ENCODE measurements at places on chromosomes 11 and 22.

DNA sequence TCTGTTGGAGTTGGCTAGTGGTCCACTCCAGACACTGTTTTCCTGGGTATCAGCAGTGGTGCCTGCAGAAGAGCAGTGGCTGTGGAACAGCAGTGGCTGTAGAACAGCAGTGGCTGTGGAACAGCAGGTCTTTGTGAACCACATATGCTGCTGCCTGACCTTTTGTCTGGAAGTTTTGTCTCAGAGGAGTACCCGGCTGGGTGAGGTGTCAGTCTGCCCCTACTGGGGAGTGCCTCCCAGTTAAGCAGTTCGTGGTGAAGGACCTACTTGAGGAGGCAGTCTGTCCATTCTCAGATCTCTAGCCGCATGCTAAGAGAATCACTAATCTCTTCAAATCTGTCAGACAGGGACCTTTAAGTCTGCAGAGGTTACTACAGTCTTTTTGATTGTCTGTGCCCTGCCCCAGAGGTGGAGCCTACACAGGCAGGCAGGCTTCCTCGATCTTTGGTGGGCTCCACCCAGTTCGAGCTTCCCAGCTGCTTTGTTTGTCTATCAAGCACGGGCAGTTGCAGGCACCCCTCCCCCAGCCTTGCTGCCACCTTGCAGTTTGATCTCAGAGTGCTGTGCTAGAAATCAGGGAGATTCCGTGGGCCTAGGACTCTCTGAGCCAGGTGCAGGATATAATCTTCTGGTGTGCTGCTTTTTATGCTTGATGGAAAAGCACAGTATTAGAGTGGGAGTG is 89.1 kb upstream of the TRIM48 start:
- DNase-seq, result no peak

DNA sequence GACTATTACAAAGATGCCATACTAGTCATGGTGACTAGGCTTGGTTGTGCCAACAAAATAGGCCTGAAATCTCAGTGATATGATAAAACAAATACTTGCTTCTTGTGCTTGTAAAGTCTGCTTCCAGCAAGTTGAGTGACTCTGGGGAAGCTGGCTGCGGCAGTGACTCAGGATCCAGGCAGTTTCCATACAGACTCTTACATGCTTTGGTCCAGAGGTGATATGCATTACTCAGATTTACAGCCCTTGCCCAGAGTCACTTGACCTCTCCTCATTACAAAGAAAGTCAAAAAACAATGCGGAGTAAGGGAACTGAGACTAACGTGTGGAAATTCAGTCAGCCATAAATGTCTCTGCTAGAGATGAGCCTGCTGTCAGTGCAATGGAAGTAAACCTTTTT is 387.5 kb downstream of the KCNA4 start:
- no peak for DNase-seq

- DNase-seq, result no peak
Measured at GRCh38 chr11:131839326-131839725, 468.9 kb downstream of the NTM start.

GRCh38 chr11:100791860-100792259 is 104.8 kb downstream of the ARHGAP42 start:
- no peak for DNase-seq

GRCh38 chr22:43840851-43841250 is 21.5 kb downstream of the SULT4A1 start:
- no peak for DNase-seq
